Transverse colon (tissue), 4 donors: ENCODE measurements at places on chromosomes 3 and 15. TPM values are rescaled to one million over a fixed set of nuclear protein-coding genes. Genes with fewer than 3 reads are reported as not detected.

Gene PP2D1
- total RNA-seq = not detected

Gene TCF12
- total RNA-seq = 105 TPM

Gene STXBP5L
- 1.4 TPM for total RNA-seq

Gene ATP1B3
- 186 TPM for total RNA-seq

Gene GREM1
- total RNA-seq = 23.5 TPM

Gene FGF7
- 18.1 TPM for total RNA-seq

Gene FRMD5
- 1.5 TPM for total RNA-seq

Gene FSIP1
- total RNA-seq = 1.9 TPM

Gene UBL7
- 157 TPM for total RNA-seq

Gene SAXO2
- total RNA-seq = 3.0 TPM

Gene SCAANT1
- not detected for total RNA-seq

DNA sequence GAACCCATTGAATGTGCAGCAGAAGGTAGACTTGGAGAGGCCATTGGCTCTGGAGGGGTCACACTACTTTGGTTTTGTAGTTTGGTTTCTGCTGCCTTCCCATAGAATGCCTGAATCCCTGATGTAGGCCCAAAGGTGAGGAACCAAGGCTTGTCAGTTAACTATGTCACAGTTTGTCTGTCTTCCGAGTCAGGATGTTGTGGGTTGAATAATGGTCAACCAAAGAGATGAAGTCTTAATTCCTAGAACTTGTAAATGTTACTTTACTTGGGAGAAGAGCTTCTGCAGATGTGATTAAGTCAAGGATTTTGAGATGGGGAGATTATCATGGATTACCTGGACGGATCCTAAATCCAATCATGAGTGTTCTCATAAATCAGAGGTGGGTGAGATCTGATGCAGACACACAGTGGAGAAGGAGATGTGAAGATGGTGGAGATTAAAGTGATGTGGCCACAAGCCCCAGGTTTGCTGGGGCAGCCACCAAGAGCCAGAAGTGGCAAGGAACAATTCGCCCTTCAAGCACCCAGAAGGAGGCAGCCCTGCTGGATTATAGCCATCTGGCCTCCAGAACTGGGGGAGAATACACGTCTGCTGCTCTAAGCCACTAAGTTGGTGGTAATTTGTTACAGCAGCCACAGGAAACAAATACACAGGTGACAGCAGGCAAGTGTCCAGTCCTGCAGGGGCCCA is 2.3 kb upstream of the CCR8 start:
- DNase-seq = no peak

DNA sequence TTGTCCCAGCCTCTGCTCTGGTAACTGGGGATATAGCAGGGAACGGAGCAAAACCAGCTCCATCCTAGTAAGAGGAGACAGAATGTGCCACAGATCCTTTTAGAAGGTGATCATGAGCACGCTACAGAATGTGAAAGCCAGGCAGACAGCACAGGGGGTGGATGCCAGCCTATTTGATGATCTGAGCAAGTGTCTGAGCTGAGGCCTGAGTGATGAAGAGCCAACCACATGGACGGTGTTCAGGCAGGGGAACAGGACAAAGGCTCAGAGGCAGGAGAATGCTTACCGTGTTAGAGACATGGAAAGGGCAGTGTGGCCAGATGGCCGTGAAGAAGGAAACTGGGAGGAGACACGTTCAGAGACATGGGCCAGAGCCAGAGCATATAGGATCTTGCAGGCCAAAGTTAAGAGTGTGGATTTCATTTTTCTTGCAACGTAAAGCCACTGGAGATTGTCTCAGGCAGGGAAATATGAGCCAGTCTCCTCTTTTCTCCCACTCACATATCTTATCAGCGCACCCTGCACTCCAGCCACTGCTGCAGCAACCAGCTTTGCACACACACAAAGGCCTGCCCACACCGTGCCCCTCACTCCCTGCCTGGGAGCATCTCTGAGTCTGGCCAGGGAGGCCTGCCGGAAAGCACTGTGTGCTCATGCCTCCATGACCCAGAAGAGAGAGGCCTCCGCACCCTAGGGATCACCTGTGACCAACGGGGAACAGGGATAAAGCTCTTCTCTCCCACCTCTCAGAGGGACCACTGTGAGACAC is 20.1 kb downstream of the RAB43 start:
- DNase-seq = no peak

DNA sequence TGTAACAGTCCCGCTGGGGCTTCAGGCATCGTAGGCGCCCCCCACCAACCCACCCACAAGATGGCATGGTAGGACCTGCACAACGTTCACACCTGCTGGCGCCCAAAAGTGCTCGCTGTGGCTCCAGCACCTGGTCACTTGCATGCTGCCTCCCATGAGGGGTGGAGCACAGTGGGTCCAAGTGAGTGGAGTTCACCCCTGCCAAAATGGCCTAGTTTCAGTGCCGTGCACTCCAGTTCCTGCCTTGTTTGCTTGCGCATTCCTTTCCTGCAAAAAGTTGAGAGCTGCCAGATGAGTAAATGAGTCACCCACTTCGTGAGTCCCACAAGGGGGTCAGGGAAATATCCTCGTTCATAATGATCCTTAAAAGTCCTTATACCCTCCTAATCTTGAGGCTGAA is 788.7 kb upstream of the DPPA4 start:
- DNase-seq = no peak

- no peak for DNase-seq
These were observed 52.8 kb downstream of the IL12A start for GRCh38 chr3:160041465-160041864.

- DNase-seq = no peak
These were observed 120.5 kb downstream of the KBTBD8 start for GRCh38 chr3:67118635-67119034.

DNA sequence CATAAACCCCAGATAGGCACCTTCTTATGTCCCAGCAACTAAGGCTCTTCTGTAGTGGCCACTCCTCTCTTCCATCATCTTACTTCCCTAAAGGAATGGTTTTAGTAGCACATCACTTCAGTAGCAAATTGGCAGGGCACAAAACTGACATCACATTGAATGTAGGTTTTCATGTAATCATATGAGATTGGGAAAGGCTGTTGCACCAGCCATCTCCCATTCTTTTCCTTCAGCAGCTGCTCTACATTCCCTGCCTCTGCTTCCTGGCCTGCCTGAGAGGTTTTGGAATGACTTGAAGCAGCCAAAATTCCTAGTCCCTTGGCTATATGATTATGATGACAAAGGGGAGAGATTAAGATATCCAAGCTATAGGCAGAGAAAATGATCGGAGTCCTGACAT is 36.5 kb downstream of the NSUN3 start:
- DNase-seq = no peak

DNA sequence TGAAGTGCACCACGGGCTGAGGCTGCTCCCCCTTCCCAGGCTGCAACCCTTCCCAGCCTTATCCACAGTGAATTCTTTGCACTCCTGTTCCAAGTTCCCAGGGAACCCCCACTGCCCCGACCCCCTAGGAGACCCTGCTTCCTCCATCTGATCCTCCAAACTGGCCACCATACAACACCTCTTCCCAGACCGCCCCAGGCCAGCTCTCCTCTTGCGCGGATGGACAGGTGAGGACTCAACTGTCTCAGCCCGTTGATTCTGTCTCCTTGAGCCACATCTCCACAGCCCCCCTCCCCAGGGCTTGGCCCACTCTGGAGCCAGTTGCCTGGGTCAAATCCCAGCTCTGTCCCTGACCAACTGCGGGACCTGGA is 21.7 kb downstream of the GRIP2 start:
- no peak for DNase-seq

- DNase-seq = no peak
These were observed 92.5 kb upstream of the MB21D2 start for GRCh38 chr3:193010191-193010590.

DNA sequence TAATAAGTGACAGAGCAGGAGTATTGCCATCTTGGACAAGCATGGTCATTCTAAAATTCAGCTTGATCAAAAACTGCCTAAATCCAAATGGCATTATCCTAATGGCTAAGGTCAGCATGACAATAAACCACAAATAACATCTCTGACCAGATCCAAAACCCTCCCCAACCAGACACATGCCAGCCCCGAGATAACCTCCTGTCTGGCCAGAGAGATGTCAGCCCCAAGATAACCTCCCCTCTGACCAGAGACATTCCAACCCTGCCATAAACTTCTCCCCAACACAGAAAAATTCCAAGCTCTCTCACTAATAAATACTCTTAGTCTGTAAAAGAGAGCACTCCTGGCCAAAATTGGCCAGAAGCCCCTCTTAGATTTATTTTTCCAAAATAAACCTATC is 470.5 kb upstream of the UBE2E2 start:
- DNase-seq = no peak

DNA sequence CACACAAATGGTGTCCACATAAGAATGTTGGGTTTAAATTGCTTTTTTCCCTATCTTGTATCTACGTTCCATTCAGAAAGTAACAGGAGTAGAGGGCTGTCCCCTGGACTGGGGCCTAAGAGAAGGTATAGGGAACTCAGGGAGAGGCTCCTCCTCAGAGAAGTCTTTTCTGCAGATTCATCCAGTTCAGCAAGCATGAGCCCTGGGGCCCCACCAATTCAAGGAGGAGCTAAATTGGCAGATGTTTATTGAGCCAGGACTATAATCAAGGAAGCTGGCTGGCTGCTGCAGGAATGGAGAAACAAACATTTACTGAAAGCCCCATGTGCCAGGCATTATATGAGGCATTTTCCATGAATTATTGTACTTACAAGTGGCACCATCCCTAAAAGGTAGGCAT is 22.1 kb upstream of the LARS2 start:
- DNase-seq = peak; percentile 57

- DNase-seq = no peak
These were observed 43.7 kb upstream of the CDV3 start for GRCh38 chr3:133529809-133530208.

- no peak for DNase-seq
These were observed 74.3 kb downstream of the LARS2 start for GRCh38 chr3:45462522-45463265.

DNA sequence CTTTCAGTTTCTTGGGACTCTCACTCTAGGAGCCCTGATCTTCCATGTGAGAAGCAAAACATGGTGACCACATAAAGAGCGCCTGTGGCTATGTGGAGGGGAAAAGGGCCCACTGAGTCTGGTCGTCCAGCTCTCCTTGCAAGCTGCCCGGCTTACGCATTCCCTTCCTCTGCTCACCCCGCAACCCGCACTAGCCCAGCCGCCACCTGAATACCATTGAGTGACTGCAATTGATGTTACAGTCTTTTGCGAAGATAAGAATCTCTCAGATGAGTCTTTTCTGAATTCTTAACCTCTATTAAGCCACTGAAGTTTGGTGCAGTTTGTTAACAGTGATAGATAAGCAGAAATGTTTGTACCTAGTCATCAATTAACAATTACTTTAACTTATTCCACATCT is 589.0 kb upstream of the DPPA4 start:
- DNase-seq = no peak

DNA sequence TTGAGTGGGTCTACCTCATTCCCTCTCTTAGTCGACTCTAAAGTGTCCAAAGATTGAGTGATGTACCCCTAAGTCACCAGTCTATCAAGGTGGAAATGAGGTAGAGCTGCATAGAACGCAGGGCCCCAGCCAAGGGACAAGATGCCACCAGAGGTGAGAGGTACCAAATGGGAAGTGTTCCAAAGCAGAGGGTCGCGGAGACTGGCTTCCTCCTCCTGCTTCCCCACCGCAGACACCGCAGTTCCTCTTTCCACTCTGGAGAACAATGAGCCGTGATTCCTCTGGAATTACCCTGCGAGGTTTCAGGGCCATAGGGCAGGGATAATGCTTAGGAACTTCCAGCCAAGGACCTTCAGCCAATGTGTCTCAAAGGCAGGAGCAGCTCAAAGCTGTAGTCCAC is 55.8 kb downstream of the DAPK2 start:
- DNase-seq = no peak

DNA sequence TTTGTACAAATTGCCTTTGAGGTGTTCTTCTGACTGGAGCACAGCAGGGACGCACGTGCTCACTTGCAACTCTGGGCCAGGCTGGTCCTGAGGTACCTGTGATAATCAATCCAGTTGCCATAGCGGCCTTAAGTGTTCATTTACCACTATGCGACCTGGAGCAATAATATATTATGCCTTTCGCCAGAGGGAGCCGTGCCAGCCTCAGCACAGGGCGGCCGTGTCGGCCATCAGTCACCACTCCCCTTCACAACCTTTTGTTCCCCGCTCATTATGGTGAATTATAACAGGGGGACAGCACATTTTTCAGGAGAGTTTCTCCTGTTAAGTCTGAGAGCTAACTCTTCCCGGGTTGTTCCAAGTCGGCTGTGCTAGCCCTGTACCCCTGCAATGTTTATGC is 289.7 kb downstream of the RORA start:
- no peak for DNase-seq

GRCh38 chr15:33449810-33450209 is 139.0 kb downstream of the RYR3 start:
- DNase-seq = no peak

DNA sequence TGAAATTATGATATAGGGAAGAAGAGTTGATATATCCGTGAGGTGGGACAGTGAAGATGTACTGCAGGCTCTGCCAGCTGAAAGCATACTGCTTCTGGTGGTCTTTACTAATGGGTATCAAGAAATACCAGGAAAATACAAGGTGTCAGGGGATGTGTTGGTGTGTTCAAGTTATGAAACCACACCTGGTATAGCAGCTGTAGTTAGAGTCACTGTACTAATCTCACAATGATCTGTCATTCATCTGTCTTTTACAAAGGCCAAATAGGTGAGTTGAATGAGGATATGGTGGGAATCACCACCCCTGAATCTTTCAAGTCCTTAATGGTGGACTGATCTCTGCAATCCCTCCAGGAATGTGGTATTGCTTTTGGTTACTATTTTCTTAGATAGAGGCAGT is 152.7 kb downstream of the NFKBIZ start:
- no peak for DNase-seq

DNA sequence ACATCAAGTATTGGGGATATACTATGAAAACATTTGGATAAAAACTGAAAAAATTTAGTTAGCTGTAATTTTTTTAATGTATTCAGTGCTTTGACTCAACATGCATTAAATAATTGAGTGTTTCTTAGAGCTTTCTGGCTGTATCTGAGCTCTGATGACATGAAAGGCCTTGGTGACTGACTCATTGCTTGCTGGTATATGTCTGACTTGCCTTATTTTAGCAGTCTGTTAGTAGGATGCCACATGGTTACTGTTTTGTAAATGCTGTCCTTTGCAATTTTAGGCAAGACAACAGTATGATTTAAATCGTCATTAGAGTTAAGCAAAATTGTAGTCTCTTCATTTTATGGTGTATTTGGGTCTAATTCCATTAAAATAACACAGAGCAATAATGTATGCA is 199.2 kb downstream of the GHSR start:
- no peak for DNase-seq

DNA sequence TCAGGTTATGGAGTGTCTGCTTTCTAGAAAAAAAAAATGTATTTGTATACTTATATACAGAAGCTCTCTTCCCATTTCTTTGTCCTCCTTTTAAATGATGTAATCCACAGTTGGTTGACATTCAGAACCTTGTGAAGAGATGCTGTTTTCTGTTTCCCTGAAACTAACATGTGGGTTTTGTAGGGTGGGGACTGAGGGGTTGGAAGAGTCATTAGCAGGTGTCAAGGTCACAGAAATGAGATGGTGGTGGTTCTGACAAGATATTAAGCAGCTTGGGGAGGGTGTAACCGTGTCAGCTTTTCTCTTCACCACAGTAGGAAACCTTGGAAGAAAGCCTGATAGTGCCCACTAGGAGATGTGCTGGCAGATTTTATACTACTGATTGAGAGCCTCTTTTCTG is 2.4 kb downstream of the RASA2 start:
- no peak for DNase-seq
